ENCODE measurements at places on chromosomes 4 and X. TPM values are rescaled to one million over a fixed set of nuclear protein-coding genes. Genes with fewer than 3 reads are reported as not detected.

Gene PAGE4
- total RNA-seq, result not detected

Gene FAM47A
- total RNA-seq, result not detected

Gene FAM53A
- 1.4 TPM for total RNA-seq

Gene STPG2
- total RNA-seq, result not detected

Gene SUPT20HL2
- not detected for total RNA-seq

Gene NAP1L3
- 2.8 TPM for total RNA-seq

Gene TGIF2LX
- total RNA-seq, result not detected

Gene PNMA6E
- not detected for total RNA-seq

Gene GYPB
- not detected for total RNA-seq

Gene TMEM35A
- total RNA-seq, result not detected

Gene FGFBP2
- 0.51 TPM for total RNA-seq

Measured in activated CD4-positive, alpha-beta memory T cell treated with anti-CD3 and anti-CD28 coated beads for 36 hours (primary cell).